ENCODE measurements at places on chromosomes 11 and 22.

- H3K27me3 ChIP-seq, result no peaks in the 10 kb centered on the region
- H3K4me1 ChIP-seq, result no peaks in the 10 kb centered on the region
- no peak overlapping the region for H3K27ac ChIP-seq
- H3K36me3 ChIP-seq, result no peaks in the 10 kb centered on the region
- no peak overlapping the region for H3K4me3 ChIP-seq
Observed at GRCh38 chr11:100709233-100709957, 22.3 kb downstream of the ARHGAP42 start.

DNA sequence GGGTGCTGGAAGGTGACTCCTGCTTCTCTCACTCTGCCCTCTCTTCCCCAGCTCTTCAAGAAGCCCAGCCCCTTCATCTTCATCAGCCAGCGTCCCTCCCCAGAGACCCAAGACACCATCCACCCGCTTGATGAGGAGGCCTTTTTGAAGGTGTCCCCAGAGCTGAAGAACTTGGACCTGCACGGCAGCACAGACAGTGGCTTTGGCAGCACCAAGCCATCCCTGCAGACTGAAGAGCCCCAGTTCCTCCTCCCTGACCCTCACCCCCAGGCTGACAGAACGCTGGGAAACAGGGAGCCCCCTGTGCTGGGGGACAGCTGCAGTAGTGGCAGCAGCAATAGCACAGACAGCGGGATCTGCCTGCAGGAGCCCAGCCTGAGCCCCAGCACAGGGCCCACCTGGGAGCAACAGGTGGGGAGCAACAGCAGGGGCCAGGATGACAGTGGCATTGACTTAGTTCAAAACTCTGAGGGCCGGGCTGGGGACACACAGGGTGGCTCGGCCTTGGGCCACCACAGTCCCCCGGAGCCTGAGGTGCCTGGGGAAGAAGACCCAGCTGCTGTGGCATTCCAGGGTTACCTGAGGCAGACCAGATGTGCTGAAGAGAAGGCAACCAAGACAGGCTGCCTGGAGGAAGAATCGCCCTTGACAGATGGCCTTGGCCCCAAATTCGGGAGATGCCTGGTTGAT, 12.6 kb downstream of the IL10RA start:
- H3K4me3 ChIP-seq, result peak overlapping the region; percentile 64
- DNase-seq, result no peak
- peak overlapping the region; percentile 78 for H3K27ac ChIP-seq
- no peaks in the 10 kb centered on the region for H3K27me3 ChIP-seq
- peaks cover 42% of the 10 kb centered on the region for H3K36me3 ChIP-seq
- H3K4me1 ChIP-seq, result peaks cover 93% of the 10 kb centered on the region

GRCh38 chr11:101032991-101033390, 96.6 kb downstream of the PGR start:
- H3K36me3 ChIP-seq, result no peaks in the 10 kb centered on the region
- no peak overlapping the region for H3K27ac ChIP-seq
- no peak overlapping the region for H3K4me3 ChIP-seq
- no peaks in the 10 kb centered on the region for H3K27me3 ChIP-seq
- no peak for DNase-seq

DNA sequence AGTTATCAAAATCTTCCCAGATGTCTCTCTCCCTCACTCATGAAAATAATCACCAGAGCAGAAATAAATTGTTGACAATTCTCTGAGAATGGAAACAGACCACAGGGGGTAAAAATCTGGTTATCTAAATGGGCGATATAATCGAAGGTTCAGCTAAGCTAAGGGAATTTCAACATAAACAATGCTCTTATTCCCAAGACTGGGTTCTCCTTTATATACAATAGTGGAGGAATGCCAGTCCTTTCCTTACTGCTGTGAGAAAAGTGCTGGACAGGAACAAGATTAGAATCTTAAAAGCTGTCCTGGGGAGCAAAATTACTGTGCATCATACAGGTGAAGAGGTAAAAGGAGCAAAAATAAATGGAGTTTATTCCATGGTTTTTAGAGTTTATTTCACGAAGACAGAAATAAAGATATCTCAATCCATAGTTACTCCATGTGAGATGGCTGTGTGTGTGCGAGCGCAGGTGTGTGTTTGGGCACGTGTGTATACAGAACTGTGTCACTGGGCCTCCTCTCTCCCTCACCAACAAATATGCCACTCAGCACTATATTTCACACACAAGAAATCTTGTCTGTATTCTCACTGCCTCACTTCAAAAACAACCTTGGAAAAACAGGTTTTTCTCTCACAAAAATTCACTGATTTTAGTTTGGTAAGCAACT, 385.6 kb downstream of the DCDC1 start:
- DNase-seq, result no peak
- H3K4me3 ChIP-seq, result no peak overlapping the region
- no peaks in the 10 kb centered on the region for H3K27me3 ChIP-seq
- no peaks in the 10 kb centered on the region for H3K36me3 ChIP-seq
- H3K4me1 ChIP-seq, result no peaks in the 10 kb centered on the region
- no peak overlapping the region for H3K27ac ChIP-seq

DNA sequence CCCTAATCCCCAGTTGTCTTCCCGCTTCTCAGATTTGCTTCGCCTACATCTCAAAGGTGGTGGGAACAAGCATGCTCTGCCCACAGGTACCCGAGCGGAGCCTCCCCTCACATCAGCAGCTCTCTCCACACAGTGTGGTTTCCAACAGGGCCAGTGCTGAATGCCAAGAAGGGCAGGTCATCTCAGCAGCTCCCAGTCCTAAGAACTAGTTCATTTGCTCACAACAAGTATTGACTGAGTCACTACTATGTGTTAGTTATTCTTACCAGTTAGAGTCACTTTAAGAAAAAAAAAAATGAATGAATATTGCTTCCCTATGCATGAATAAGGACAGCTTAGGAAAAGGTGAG, 66.2 kb downstream of the THAP12 start:
- no peaks in the 10 kb centered on the region for H3K36me3 ChIP-seq
- no peaks in the 10 kb centered on the region for H3K4me1 ChIP-seq
- DNase-seq, result no peak
- H3K4me3 ChIP-seq, result no peak overlapping the region
- no peak overlapping the region for H3K27ac ChIP-seq

DNA sequence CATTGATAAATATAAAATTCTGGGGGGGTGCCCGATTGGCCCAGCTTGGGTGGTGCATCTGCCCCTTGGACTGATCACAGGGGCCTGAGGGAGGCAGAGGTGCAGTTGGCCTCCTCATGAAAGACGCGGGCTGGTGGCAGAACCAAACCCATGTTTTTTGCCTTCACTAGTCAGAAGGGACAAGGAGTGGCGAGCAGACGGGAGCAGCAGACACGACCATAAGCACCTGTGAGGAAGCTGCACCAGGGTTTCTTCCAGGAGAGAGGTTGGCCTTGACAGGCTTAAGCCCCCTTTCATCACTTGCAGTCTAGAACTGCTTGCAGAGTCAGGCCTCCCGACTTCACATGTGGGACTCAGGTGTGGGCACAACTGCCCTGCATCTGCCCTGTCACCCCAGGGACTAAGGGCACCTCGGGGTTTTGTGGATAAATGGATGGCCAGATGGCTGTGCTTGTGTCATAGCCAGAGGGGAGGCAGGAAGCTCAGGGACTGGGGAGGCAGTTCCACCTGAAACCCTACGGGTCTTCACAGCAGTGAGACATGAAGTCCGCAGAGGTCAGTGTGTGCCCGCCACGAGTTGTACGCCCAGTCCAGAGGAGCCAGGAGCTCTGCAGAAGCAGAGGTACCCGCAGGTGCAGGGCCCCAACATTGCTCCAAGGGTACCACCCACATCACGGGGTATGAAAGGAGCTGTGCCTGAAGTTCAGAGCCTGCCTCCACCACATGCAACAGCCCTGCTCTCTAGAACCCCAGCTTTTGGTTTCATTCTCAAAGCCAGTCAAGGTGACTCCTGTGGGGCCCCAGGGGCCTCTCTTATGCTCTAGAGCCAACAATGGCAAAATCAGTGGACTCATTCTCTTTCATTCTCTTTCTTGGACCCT, 18.2 kb upstream of the SYT13 start:
- no peaks in the 10 kb centered on the region for H3K4me1 ChIP-seq
- H3K27ac ChIP-seq, result no peak overlapping the region
- H3K4me3 ChIP-seq, result no peak overlapping the region
- DNase-seq, result no peak
- no peaks in the 10 kb centered on the region for H3K27me3 ChIP-seq

- H3K4me3 ChIP-seq, result no peak overlapping the region
- H3K27me3 ChIP-seq, result no peaks in the 10 kb centered on the region
- H3K36me3 ChIP-seq, result no peaks in the 10 kb centered on the region
- peak overlapping the region; percentile 3 for H3K27ac ChIP-seq
- no peak for DNase-seq
- H3K4me1 ChIP-seq, result peaks cover 67% of the 10 kb centered on the region
Observed at GRCh38 chr11:63877658-63878241, 38.8 kb downstream of the MARK2 start.

DNA sequence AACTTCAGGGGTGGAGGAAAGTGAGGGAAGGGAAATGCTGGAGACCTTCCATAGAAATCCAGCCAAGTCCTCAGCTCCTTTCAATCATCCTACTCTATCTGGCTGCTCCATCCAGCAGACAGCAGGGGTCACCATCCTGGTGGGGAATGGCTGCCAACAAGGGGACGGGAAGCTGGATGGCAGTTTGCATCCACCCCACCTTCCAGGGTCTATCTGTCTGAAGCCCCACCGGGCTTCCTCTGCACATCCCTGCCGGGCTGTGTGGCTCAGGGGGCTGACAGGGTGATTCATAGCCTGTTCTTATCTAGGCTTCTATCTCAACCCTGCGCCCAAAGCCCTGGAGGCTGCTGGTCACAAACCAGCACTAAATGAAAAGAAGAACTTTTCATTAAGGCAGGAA, 1.1 kb downstream of the SYTL2 start:
- H3K36me3 ChIP-seq, result no peaks in the 10 kb centered on the region
- DNase-seq, result peak; percentile 52
- peak overlapping the region; percentile 96 for H3K4me3 ChIP-seq
- H3K27ac ChIP-seq, result peak overlapping the region; percentile 89
- peaks cover 33% of the 10 kb centered on the region for H3K4me1 ChIP-seq
